ENCODE measurements at places on chromosomes 2 and 18.

- DNase-seq: no peak
Measured at GRCh38 chr2:79275197-79275596, 115.6 kb upstream of the REG3A start.

GRCh38 chr2:127100251-127101047, 6.5 kb downstream of the BIN1 start:
- peak; percentile 26 for DNase-seq

DNA sequence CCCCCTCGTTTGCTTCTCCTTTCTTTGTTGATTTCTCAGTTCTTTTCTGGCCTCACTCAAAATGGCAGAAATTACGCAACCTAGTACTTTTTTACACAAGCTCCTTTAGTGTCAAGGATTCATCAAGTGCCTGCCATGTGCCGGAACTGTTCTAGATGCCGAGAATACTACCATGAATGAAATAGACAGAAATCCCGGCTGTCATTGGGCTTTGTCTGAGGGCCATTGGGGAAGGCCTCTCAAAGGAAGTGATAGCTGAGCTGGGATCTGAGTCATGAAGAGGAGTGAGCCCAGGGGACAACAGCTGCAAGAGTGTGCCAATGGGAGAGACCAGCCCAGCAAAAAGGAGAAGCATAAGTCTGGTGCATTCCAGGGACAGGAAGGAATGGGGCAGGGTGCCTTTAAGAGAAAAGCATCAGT, 34.3 kb upstream of the PPP1CB start:
- DNase-seq: peak; percentile 78

GRCh38 chr2:23093513-23093912, 291.5 kb upstream of the KLHL29 start:
- DNase-seq: no peak

DNA sequence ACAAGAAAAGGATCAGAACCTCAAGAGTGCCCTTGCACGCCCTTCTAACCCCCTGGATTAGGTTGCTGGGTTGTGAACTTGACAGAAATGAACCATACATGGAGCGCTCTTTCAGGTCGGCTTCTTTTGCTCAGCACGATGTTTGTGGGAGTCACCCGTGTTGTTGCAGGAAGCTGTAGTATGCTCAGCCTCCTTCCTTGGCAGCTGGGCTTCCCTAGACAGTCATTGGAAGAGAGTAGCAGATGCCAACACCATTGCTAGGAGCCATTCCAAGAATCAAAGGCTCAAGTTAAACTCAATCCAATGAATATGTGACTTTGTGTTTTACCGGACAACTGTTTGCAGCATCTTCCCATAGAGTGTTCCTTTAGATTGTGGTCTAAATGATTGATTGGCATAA, 47.0 kb downstream of the RAB12 start:
- no peak for DNase-seq

- peak; percentile 49 for DNase-seq
Measured at GRCh38 chr2:10390369-10390801, 57.7 kb downstream of the ODC1 start.

GRCh38 chr2:179096090-179096489, 46.2 kb upstream of the CCDC141 start:
- DNase-seq: no peak

DNA sequence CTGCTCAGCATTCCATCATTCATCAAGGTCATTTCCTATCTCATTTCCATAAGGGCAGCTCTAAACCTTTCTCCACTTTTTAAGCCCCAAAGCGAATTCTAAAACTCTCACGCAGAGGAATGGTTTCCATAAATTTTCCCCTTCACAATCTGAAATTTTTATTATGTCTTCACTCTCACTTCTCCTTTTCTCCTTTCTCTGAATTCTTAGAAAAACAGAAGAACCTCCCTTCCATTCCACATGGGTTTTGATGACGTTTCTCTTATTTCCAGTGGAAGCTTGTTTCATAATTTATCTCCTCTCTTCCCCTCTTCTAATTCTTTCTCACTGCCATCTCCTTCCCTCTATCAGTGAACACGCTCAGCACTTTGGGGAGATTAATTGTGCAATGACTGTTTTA, 97.3 kb downstream of the SPATS2L start:
- DNase-seq: no peak

- DNase-seq: no peak
Measured at GRCh38 chr18:79424880-79425568, 29.3 kb downstream of the NFATC1 start.

DNA sequence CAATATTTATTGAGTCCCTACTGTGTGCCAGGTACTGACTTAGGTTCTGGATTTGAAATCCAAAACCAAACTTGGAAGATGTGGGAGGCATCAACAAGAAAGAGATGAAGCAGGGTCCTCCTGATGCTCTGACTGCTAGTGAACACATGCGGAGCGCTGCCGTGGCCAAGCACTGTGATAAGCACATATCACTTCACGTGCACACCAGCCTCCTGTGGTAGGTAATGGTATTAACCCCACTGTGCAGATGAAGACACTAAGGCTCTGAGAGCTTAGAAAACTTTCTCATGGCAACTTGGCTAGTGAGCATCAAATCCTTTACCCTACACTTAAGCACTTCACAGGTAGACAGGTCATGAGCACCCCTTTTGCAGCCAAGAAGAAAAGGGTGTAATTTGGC, 216.1 kb downstream of the HAUS1 start:
- DNase-seq: no peak

- DNase-seq: no peak
Measured at GRCh38 chr2:96112501-96113366, 3.6 kb downstream of the ADRA2B start.

GRCh38 chr2:110998311-110998710, 122.4 kb upstream of the BCL2L11 start:
- no peak for DNase-seq

DNA sequence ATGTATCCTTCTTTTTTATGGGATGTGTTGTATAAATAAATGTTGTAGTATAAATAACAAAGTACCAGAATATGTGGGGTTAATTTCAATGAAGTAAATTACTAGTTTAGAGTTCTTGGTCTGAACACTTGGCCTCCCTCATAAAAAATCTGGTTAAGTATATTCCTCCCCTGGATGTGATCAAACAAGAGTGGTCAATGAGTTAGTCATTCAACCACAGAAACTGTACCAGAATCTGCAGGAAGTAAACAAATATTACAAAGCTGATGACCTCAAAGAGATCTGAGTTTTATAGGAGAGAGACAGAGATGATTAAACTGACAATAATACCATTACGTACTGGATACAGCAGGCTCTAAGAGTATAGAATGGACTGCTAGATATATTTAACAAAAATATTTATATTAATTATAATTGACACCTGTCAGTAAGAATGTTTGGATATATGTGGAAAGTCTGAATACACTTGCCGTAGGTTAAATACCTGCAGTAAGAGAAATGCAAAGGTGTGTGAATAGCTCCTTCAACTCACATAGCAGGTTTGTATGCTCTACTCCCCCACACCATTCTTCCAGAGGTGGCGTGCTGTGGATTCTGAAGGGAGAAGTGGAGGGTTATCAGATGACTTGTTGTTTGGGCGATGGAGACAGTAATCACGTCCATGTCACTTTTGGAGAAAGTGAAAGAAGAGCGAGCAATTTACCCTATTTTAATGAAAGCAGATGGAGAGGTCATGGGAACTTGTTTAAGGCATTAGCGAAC, 108.3 kb upstream of the LRATD1 start:
- DNase-seq: peak; percentile 84

DNA sequence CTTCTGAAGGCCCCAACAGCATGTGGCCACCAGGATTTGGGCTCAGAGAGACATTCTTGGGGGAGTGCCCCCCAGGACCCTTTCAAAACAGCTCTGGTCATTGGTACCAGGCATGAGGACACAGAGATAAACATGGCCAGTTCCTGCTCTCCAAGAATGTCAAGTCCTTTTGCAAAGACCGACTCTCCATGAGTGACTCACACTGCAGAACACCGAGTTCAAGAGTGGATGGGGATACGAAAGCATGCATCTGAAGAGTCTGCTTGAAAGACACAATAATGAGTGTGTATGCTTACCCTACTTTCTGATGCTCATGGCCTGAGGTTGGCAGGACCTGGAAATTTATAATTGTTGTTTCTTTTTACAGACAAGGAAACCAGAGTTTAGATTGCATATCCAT, 450.6 kb downstream of the TSN start:
- DNase-seq: no peak

DNA sequence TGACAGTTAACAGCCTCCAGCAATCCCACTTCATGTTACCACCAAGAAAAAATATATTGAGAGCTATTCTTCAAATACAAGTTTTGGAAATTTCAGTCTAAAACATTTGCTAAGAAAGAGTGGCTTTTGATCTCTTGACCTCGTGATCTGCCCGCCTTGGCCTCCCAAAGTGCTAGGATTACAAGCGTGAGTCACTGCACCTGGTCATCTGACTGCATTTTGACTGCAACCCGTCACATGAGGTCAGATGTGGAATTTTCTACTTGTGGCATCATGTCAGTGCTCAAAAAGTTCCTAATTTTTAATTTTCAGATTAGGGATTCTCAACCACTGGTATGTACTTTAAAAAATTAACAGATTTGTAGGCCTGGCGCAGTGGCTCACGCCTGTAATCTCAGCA, 9.1 kb upstream of the CLK1 start:
- no peak for DNase-seq

GRCh38 chr2:201915446-201915845, 109.1 kb downstream of the CDK15 start:
- DNase-seq: no peak

GRCh38 chr2:143361346-143361745, 232.1 kb downstream of the ARHGAP15 start:
- no peak for DNase-seq

- DNase-seq: no peak
Measured at GRCh38 chr18:47936952-47937351, 6.5 kb upstream of the SMAD2 start.

GRCh38 chr2:154911729-154912128, 213.2 kb downstream of the KCNJ3 start:
- no peak for DNase-seq

- DNase-seq: no peak
Measured at GRCh38 chr2:239229545-239230279, 171.1 kb downstream of the HDAC4 start.

- DNase-seq: peak; percentile 53
Measured at GRCh38 chr2:191539068-191539467, 138.9 kb upstream of the NABP1 start.

- no peak for DNase-seq
Measured at GRCh38 chr2:16330571-16330970, 335.1 kb downstream of the CYRIA start.

DNA sequence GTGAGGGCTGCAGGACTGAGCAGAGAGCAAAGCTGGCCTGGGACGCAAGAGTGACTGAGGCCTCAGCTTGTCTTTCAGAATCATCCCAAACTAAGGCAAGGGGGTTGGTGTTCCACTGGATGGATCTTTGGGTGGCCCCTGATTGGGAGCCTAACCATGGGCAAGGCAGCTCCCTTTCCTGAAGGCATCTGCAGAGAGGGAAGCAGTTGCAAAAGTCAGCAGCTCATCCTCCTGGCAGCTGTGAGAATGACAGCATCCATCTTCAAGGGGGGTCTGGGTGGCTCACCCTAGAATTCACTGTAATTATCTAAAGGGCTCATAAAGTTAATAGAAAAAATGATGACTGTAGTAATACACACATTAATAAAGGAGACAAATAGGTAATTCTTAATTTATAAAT, 46.5 kb upstream of the RAB31 start:
- DNase-seq: peak; percentile 68

DNA sequence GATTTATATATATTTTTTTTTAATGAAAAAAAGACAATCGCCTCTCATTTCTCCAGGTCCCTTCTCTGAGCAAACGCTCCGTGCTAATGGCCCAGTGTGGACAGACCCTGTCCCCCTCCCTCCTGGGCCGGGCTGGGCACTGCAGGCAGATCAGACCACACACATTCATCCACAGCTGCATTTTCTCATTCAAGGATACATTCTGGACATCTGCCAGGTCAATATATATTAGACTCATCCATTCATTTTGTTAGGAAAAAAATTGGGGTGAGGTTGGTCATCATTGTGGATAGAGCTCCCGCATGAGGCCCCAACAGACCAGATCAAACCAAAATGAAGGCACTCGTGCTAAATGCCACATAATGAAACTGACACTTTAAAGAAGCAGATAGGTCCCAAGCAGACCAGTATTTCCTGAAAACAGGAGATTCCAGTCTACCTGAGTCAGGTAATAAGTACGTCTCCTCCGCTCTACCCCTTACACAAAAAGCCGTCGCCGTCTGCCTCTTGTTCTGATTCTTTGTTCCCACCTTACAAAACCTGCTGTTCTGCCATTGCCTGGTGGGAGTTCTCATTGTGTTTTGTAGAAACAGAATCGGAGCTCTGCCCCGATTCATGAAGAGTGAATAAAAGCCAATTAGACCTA, 15.4 kb upstream of the OTOS start:
- no peak for DNase-seq

DNA sequence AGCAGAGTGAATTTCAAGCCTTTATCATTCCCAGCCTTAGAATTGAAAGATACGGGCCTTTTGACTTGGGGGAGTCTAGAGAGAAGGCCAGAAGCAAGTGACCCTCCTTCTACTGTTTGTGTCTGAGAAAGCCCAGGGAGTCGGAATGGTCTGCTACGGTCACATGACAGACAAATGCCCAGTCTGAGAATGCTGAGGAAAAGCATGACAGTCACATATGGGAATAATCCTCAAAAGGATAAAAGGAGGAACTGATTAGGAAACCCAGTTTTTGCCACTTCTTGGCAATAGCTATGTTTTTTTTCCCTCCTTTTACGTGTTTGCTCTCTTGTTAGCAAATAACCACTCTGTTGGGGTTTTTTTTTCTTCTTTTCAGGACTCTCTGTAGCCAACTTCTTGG, 38.1 kb upstream of the HNRNPA3 start:
- DNase-seq: peak; percentile 26
